ENCODE measurements at places on chromosomes 2 and 18. TPM values are rescaled to one million over a fixed set of nuclear protein-coding genes. Genes with fewer than 3 reads are reported as not detected.
A peak's percentile ranks its signal among the peaks of the same experiment; 100 is the strongest.

The HDLBP gene
- total RNA-seq = 557 TPM

The TBR1 gene
- total RNA-seq = 0.13 TPM

The LAMA1 gene
- total RNA-seq = 11.9 TPM

The LGALSL gene
- 11.3 TPM for total RNA-seq

DNA sequence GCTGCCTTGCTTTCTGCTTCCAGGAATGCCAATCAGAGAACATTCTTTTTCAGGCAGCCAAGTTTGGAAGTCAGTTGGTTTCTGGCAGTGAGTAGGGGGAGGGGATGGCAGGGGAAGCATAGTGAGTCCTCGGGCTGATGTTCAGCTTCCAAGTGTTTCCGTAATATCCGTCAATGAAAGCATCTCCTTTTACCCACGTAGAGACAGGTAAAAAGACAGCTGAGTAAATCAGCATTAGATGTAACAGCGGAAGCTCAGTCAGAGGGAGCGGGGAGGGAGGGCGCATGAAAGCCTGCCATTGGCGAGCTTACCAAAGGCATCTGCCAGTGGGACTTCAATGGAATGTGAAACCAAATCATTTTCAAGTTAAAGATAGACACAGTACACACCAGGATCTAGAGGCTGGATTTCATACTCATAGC lies 117.1 kb upstream of the DTNA start:
- H3K27ac ChIP-seq = peak overlapping the region; percentile 25
- H3K4me3 ChIP-seq = peak overlapping the region; percentile 50
- H3K27me3 ChIP-seq = no peaks in the 10 kb centered on the region
- no peaks in the 10 kb centered on the region for H3K36me3 ChIP-seq

DNA sequence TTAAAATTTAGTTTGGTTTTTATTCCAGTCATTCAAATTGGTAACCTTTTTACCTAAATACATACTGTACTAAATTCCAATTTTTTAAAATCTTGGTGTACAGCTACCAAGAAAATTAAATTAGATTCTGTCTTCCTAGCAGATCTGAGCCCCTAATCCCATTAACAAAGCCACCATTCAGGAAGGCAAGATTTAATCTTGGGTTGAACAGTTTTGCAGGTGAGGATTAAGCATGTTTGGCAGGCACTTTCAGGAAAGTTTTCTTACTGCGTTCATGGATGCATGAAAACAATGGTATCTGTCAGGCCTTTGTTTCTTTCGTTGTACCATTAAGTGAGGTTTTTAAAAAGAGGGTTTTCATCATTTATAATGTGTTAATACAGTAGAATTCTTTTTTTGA lies 32.8 kb downstream of the ITPRID2 start:
- H3K27me3 ChIP-seq = no peaks in the 10 kb centered on the region
- H3K36me3 ChIP-seq = peaks cover 72% of the 10 kb centered on the region
- no peaks in the 10 kb centered on the region for H3K4me1 ChIP-seq
- no peak for DNase-seq
- H3K4me3 ChIP-seq = no peak overlapping the region

GRCh38 chr2:129248198-129248597 lies 731.3 kb upstream of the RAB6C start:
- H3K27me3 ChIP-seq = no peaks in the 10 kb centered on the region
- H3K27ac ChIP-seq = no peak overlapping the region
- H3K4me1 ChIP-seq = no peaks in the 10 kb centered on the region
- H3K4me3 ChIP-seq = no peak overlapping the region

DNA sequence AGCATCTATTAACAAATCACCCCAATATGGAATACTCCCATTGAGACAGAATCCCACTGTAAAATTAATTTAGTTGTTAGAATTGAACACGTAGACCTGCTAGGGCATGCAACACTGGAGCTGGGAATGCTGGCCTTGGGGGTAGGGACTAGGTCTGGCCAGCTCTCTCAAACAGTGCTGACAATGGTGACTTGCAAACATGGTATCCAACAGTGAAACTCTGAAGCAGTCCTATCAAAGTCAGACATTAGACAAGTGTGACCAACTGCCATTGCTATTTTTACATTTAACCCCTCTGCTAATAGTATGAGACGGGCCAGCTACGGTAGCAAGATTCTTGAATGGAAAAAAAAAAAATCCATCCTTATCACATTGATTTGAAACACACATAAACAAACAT lies 7.2 kb downstream of the E2F6 start:
- H3K4me1 ChIP-seq = no peaks in the 10 kb centered on the region
- no peak overlapping the region for H3K4me3 ChIP-seq
- no peak overlapping the region for H3K27ac ChIP-seq
- H3K36me3 ChIP-seq = peaks cover 65% of the 10 kb centered on the region
- no peak for DNase-seq

- no peaks in the 10 kb centered on the region for H3K27me3 ChIP-seq
- H3K4me3 ChIP-seq = no peak overlapping the region
- no peaks in the 10 kb centered on the region for H3K4me1 ChIP-seq
- H3K36me3 ChIP-seq = no peaks in the 10 kb centered on the region
- no peak overlapping the region for H3K27ac ChIP-seq
These were observed 301.5 kb upstream of the LYPD1 start for GRCh38 chr2:132971310-132972061.

DNA sequence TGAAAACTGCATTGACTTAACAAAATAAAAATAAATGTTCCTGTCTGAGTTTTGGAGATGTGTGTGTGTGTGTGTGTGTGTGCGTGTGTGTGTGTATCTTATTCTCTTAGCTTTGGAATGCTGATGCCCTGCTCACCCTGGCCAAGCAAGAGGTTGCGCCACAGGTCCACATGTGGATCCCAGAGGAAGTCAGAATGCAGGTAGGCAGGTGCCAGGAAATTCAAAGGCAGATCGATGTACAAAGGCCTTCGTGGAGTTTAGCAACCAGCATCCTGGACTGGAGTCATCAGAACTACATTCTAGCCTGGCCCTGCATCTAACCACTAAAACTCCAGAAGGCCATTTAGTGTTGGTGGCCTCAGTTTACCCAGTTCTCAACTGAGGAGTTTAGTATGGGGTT lies 12.4 kb downstream of the G6PC2 start:
- H3K36me3 ChIP-seq = no peaks in the 10 kb centered on the region
- H3K27me3 ChIP-seq = no peaks in the 10 kb centered on the region
- H3K4me1 ChIP-seq = no peaks in the 10 kb centered on the region
- H3K27ac ChIP-seq = no peak overlapping the region
- peak overlapping the region; percentile 60 for H3K4me3 ChIP-seq

DNA sequence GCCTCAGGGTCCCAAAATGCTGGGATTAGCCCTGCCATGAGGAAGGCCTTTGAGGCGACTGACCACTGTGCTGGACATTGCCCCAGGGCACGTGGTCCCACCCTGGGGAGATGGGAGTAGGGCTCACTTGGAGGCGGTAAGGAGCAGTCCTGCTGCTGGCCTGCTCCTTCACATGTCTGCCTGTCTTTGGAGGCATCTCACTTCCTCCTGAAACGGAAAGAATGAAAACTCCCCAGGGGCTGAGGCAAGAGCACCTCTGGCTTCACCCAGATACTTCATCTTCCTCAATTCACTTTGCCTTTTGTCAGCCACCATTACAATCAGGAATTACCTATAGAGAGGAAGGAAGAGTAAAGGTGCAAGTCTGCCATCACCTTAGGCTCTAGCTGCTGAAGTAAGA lies 59.9 kb upstream of the GATA6 start:
- no peak overlapping the region for H3K4me3 ChIP-seq
- DNase-seq = no peak
- no peaks in the 10 kb centered on the region for H3K27me3 ChIP-seq
